Kidney (tissue), 22 donors: ENCODE measurements at places on chromosomes 5 and 9. TPM values are rescaled to one million over a fixed set of nuclear protein-coding genes. Genes with fewer than 3 reads are reported as not detected.

Gene NLN
- polyA plus RNA-seq, result 6.2 TPM

Gene PCDHA1
- polyA plus RNA-seq, result not detected

Gene ENG
- 158 TPM for polyA plus RNA-seq

Gene MEGF9
- polyA plus RNA-seq, result 12.4 TPM

Gene CATSPER3
- 1.4 TPM for polyA plus RNA-seq

Gene MEIKIN
- not detected for polyA plus RNA-seq

Gene PTGDS
- polyA plus RNA-seq, result 709 TPM

Gene FABP6
- polyA plus RNA-seq, result not detected

Gene ACSL6
- 2.1 TPM for polyA plus RNA-seq

Gene GPRIN1
- polyA plus RNA-seq, result 0.45 TPM

- no peak for DNase-seq
Observed at GRCh38 chr9:97703437-97704344, 6.6 kb upstream of the XPA start.

DNA sequence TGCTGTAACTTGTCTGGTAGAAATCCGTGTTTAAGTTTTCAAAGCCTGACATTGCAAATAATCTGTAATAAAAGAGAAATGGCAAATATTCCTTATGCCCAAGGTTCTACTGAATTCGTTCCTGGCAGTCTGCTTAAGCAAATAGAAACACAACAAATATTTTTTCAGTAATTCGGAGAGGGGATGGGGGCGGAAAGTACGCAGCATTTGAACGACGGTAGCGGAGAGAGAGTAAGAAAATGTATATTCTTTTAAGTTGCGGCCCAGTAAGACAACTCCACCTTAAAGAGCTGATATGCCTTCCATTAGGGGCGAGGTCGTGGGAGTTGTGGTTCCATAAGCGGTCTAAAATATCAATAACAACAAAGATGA lies 569 bp downstream of the YIPF5 start:
- no peak for DNase-seq

DNA sequence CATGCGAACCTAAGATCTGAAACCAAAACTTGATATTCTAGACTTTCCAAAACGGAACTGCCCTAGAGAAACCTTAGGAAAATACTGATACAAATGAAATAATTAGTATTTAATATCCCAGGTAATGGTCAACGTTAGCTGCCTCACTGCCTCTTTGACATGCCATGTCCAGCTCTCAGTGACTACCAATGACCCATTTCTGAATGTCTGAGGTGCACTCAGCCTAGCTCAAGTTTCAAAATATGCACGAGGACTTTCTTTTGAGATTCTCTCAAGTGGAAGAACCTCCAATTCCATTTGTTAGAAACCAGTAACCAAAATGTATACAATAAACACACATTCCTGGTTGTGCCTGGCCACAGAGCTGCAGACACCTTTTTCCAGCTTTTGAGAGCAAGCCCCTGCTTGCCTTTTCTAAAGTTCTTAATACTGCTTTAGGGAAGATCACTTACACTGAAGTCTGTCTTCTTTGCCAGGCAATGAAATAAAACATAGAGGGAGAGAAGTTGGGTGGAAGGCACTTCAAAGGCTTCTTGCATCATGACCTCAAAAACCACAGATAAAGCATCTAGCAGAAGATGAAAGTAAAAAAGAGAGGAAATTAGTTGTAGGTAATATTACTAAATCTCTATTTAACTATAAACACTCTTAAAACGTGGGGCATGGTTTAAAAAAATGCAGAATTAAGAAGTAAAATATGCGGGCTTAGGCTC lies 87.9 kb downstream of the MRPS27 start:
- DNase-seq, result no peak

GRCh38 chr5:135568923-135569360 lies 9.8 kb downstream of the CXCL14 start:
- DNase-seq, result no peak

DNA sequence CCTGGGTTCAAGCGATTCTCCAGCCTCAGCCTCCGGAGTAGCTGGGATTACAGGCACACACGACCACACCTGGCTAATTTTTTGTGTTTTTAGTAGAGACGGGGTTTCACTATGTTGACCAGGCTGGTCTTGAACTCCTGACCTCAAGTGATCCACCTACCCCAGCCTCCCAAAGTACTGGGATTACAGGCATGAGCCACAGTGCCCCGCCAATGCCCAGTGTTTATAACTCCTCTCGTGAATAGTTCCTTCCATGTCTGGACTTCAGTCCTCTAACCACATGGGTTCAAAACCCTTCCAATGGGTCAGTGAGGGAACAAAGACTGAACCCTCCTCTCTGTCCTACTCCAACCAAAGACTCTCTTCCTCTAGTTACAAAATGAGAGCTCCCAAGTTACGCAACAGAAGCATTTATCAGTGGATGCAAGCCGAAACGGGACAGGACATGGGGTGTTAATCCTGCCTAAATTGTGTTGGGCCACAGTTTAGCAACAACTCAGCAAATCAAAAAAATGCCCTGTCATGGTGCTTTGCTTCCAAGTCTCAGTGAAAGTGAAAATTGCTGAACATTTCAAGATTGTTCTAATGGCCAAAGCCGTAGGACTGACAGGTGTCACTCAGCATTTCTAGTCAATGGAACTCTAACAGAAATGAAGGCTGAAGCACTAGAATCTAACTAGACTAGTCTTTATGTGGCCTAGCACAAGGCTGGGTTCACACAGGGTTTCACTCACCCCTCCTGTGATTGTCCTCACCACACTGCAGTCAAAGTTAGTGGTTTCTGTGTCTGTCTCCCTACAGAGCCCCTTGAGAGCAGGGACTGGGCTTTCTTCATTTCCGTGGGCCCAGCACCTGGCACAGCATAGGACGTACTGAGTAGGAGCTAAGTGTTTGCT lies 3.2 kb upstream of the TMEM245 start:
- no peak for DNase-seq

DNA sequence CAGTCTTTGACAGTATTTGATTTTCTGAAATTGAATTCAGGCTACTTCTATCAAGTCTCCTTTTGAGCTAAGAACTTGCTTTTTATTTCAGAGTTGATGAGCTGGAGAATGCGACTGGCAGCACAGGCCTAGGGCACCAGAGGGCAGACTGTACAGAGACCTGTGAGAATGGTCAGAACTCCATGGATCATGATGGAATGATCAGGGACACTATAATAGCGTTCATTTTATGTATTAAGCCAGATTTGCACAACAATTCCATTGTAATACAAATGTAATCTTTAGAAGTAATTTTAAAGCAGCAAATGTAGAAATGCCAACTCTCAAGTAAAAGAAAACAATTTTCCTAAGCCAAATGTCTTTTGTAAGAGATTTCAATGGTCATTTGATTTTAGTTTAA lies 902.4 kb downstream of the NR2F1-AS1 start:
- DNase-seq, result peak; percentile 29

GRCh38 chr5:39624268-39624886 lies 199.6 kb upstream of the DAB2 start:
- DNase-seq, result no peak

- DNase-seq, result no peak
Observed at GRCh38 chr5:154273028-154273617, 82.6 kb downstream of the GALNT10 start.

- peak; percentile 92 for DNase-seq
Observed at GRCh38 chr9:573691-574410, 267.6 kb upstream of the DMRT1 start.

GRCh38 chr9:121393318-121393717 lies 23.3 kb upstream of the STOM start:
- no peak for DNase-seq

DNA sequence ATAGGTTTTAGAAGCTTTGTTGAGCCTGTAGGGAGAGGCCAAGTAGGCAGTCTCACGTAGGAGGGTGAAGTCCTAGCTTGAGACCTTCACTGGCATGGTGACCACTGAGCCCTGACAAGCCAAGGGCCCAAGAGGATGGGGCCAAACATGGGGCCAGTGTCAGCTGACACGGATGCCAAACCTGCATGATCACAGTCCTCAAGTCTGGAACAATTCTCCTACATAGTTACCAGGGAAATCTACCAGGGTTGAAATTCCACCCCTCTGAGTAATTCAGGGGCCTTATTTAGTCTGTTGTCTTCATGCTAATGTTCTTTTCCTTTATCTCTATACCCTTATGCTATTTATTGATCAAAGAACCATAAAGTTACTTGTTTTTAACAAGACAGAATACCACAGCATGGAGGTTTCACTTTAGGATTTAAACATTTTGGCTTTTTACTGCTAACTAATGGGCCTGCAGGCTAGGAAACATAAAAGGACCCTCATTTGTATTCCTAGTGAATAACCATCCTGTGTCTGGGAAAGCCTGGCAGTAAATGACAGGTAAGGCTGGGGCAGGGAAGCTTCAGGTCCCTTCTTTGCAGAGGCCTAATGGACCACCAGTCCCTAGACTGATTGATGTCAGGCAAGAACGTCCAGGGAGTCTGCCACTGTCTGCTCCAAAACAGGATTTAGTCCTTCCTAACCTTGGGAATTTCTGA lies 140.8 kb downstream of the FGF1 start:
- DNase-seq, result no peak

- DNase-seq, result no peak
Observed at GRCh38 chr9:68804911-68805889, 100.2 kb downstream of the PIP5K1B start.

- no peak for DNase-seq
Observed at GRCh38 chr9:353077-353476, 138.4 kb downstream of the DOCK8 start.

DNA sequence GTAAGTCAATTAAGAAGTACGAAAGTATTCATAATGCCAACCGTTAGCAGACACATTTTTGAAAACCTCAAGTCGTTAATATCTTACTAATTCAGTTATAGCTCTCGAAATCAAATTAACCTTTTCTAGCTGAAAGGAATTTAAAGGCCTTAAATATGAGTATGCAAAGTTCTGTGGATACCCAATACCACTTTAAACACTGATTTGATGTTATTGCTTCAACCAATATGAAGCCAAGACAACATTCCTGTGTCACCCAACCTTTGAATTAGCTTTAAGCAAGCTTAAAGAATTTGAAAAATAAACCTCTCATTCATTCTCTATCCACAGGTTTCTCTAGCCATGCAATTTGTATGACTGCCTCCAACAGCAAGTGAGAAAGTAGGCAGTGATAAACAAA lies 204.5 kb downstream of the MCTP1 start:
- no peak for DNase-seq

DNA sequence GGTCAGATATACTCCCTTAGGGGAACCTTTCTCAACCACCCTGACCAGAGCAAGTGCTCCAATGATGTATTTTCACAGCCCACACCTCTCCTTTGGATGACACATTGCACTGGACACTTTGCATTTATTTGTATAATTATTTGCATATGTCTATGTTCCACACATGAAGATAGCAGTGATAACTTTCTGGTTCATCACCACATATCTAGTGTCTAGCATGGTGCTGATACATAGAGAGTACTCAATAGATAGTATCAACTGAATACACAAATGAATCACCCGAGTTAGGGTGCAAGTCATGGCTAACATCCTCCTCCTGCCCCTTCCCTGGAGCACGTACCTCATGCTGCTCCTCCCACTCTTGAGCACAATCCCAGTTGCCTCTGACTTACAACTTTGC lies 617.6 kb downstream of the EBF1 start:
- DNase-seq, result no peak

GRCh38 chr5:141641634-141642267 lies 5.0 kb downstream of the RELL2 start:
- no peak for DNase-seq

- no peak for DNase-seq
Observed at GRCh38 chr5:37857696-37858095, 17.9 kb upstream of the GDNF start.

DNA sequence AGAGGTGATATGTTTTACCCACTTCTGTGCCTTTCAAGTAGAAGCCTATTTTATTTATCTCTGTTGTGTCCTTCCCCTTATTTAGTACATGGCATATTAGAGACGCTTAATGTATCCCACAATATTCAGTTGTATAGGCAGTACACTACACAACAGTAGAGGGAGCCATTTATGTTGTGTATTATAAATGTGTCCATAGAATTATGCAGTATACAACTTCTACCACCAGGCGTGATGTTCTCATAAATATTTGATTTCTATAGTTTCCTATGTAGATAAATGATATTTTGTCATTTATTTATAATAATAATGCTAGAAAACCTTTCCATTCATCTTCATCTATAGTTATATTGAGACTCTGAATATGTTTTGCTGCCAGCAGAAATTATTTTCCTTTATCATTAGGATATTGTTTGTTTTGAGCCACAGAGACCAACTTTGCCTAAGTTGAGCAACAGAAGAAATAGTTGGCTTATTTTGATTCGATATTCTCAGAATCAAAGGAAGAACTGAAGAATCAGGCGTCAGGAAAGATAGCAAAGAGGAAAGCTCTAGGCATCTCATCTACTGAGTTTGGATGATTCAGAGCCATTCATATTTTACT lies 81.7 kb downstream of the ADAMTS19 start:
- DNase-seq, result no peak

DNA sequence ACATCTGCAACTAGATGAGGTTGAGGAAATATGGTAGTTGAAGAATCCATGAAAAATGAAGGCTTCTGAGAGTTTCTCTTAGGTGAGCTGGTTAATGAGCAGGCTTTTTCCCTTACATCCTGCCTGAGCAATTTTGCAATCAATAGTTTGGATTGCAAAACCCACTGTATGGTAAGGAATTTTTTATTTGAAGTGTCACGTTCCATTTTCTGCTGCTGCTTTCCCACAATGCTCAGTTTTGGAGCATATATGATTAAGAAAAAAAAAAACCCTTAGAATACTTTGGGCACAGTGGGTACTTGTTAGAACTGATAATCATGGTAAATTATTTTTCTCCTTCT lies 144.2 kb downstream of the PCSK1 start:
- DNase-seq, result no peak

GRCh38 chr9:35489313-35490154 lies at the start of gene RUSC2:
Gene RUSC2 (plus strand): TSS chr9:35490111. CDS start chr9:35546522, 56,411 bp downstream.
- DNase-seq, result peak; percentile 95

- DNase-seq, result no peak
Observed at GRCh38 chr9:109971226-109971625, 191.2 kb downstream of the PALM2AKAP2 start.

DNA sequence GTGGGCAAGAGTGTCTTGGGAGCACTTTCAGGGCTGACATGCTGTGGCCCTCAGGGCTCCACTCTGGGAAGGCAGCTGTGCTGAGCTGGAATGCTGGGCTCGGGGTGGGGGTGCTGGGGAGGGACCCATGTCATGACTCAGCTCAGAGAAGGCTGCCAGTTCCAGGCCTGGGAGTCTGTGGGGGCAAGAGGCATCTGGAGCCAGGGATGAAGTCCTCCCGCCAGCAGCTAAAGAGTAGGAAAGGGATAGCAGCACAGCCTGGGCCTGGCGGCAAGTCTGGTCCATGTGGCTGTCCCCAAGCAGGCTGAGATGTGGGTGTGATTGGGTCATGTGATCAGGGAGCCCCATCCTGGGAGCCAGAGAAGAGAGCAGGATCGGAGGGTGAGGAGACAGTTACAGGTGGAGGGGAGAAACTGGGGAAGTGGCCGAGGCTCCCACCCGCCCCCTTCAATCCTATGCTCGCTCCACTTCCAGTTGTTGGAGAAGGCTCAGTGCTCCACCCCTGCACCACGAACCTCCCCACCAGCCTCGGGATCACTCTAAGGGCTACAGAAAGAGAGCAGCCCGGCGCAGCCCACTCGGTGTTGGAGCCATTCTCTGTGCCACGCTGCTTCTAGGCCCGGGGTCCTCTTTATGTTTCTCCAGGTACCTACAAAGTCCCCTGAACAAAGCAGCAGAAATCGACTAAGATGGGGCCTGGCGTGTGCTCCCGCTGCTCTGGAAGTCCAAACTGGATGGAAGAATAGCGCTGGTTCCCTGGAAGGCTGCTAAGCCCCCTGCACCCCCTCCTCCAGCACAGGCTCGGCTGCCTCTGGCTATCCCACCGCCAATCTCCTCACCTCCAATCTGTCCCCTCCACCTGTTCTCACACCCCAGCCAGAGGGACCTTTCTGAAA lies 12.0 kb downstream of the PDGFRB start:
- no peak for DNase-seq

- no peak for DNase-seq
Observed at GRCh38 chr5:131550606-131551005, 84.4 kb downstream of the RAPGEF6 start.
